Left ventricle myocardium superior (tissue), 1 donor: ENCODE measurements at places on chromosomes 16 and 17. TPM values are rescaled to one million over a fixed set of nuclear protein-coding genes. Genes with fewer than 3 reads are reported as not detected.

The C1QTNF8 gene
- not detected for total RNA-seq

The NPIPB13 gene
- 3.5 TPM for total RNA-seq

The ABCC6 gene
- 2.1 TPM for total RNA-seq

The CDK3 gene
- total RNA-seq, result 2.6 TPM

The HOXB6 gene
- total RNA-seq, result 0.20 TPM

The SEBOX gene
- not detected for total RNA-seq

The SLC6A2 gene
- not detected for total RNA-seq

The JPT1 gene
- total RNA-seq, result 14.0 TPM

The WFDC1 gene
- 2.0 TPM for total RNA-seq

The EPX gene
- not detected for total RNA-seq

The ZKSCAN2 gene
- total RNA-seq, result 3.9 TPM

The TEKT1 gene
- not detected for total RNA-seq

The TMEM114 gene
- not detected for total RNA-seq

The FASN gene
- total RNA-seq, result 17.0 TPM

The ZG16 gene
- not detected for total RNA-seq

The CD300E gene
- total RNA-seq, result 0.27 TPM

The RAB26 gene
- total RNA-seq, result 1.7 TPM

The ADAD2 gene
- total RNA-seq, result not detected

The RASD1 gene
- 50.8 TPM for total RNA-seq

The UBALD2 gene
- 35.4 TPM for total RNA-seq

The GUCY2D gene
- total RNA-seq, result not detected

The NPIPA2 gene
- 3.4 TPM for total RNA-seq

The FBXO39 gene
- total RNA-seq, result not detected

The MYH8 gene
- total RNA-seq, result not detected

The CDH5 gene
- 55.0 TPM for total RNA-seq

The CTRL gene
- 0.37 TPM for total RNA-seq

The PRR11 gene
- total RNA-seq, result 1.1 TPM

The HAGH gene
- total RNA-seq, result 182 TPM

The PYDC1 gene
- total RNA-seq, result not detected

The HYDIN gene
- 0.82 TPM for total RNA-seq

The TP53TG3F gene
- not detected for total RNA-seq

The NPTX1 gene
- not detected for total RNA-seq
